Stimulated activated CD4-positive, alpha-beta T cell treated with anti-CD3 and anti-CD28 coated beads, TNF-alpha, amount 100 ng/mL, for 24 hours (primary cell): ENCODE measurements at places on chromosomes 11 and 22.

DNA sequence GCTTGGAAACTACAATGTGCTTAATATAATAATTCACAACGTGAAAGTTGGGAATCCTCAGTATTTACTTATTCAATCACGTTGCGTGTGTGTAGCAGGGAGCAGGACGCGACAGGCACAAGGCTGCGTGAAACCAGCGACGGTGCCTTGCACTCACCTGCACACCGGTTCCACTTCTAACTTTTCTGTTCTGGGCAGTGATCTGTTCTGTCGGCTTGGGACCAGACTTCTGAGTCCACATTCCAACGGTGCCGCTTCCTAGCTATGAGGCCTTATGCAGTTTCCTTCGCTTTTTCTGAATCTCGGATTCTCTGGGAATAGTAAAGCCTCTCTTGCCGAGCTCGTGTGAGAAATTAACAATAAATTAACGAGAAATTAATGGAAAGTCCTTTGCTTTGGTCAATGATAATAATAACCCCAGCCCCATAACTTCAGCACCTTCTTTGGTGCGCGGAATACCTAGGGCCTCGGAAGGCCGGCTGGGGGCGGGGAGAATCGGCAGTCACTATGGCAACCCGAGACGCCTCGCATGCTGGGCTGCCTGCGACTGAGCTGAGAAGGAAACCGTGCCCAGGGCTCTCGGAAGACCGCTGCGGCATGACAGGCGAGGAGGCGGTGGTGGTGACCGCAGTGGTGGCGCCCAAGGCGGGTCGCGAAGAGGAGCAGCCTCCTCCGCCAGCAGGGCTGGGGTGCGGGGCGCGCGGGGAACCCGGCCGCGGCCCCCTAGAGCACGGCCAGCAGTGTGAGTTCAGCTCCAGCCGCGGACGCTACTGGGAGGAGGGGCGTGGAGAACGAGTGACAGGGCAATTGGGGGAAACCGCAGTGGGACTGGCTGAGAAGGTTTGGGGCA lies at the start of gene C11orf97:
C11orf97 (plus strand) TSS at position 530 of the 850 bp plus-strand sequence; CDS start at position 598, 68 bp downstream.
- no peak for DNase-seq

- DNase-seq: no peak
Measured at GRCh38 chr11:83693306-83693992, 407.3 kb upstream of the CCDC90B start.

- DNase-seq: peak; percentile 46
Measured at GRCh38 chr22:46069521-46070214, 80.7 kb upstream of the PPARA start.

GRCh38 chr11:3159296-3160190 lies 5.6 kb downstream of the OSBPL5 start:
- DNase-seq: no peak

GRCh38 chr11:12235947-12236743 lies 125.8 kb downstream of the MICAL2 start:
- peak; percentile 32 for DNase-seq

- DNase-seq: peak; percentile 65
Measured at GRCh38 chr11:73295241-73295995, 12.7 kb upstream of the ARHGEF17 start.
